T-cell (primary cell): ENCODE measurements at places on chromosomes 11 and 22.

DNA sequence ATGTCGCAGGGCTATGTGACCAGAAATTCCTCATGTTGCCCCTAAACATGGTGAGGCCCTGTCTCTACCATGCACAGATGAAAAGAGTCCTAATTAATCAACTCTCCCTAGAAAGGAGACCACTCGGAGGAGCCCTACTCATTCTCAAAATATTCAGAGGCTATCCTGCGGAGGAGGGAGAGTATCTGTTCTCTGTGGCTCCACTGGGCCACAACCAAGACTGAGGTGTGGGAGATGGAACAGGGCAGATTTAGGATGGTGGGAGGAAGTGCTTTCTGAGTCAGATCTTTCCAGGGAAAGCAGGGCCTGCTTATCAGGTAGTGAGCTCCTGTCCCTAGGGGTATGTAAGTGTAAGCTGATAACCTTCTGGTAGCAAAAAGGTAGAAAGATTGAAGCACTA, 37.0 kb upstream of the PRDM11 start:
- DNase-seq = no peak

DNA sequence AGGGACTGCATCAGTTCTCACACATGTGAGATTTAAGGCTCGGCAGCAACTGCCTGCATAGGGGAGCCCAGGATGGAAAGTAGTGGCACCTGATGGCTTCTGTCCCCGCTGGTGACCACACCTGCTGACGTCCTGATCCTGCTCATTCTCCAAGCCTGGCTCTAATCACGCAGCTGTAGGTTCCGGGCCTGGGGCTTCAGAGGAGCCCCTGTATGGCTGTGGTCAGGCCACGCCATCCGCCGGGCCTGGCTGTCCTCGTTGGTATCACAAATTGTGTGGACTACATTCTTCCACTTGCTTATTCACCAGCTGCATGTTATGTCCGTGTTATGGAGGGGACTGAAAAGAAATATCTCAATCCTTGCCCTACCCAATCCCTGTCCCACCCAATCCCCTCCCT, 580.0 kb downstream of the TBC1D22A start:
- no peak for DNase-seq

GRCh38 chr22:42076764-42077485, 2.6 kb upstream of the SMDT1 start:
- no peak for DNase-seq

DNA sequence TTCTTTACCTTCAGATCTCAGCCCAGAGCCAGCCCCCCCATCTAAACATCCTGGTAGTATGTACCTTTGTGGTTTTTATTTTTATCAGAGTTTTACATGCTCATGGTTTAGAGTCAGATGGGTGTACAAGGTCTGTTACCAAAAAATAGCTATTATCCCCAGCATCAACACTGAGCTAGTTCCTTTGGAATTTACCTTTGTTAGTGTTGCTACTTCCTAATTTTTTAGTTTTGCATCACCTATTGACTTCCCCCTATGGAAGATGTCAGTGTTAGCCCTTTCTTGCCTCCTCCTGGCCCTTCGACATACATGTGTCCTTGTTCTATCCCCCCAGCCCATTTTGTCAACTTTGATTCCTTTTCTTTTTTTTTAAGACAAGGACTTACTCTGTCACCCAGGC, 7.4 kb downstream of the UPB1 start:
- DNase-seq = no peak

- no peak for DNase-seq
Measured at GRCh38 chr11:78753297-78753696, 178.6 kb upstream of the NARS2 start.

DNA sequence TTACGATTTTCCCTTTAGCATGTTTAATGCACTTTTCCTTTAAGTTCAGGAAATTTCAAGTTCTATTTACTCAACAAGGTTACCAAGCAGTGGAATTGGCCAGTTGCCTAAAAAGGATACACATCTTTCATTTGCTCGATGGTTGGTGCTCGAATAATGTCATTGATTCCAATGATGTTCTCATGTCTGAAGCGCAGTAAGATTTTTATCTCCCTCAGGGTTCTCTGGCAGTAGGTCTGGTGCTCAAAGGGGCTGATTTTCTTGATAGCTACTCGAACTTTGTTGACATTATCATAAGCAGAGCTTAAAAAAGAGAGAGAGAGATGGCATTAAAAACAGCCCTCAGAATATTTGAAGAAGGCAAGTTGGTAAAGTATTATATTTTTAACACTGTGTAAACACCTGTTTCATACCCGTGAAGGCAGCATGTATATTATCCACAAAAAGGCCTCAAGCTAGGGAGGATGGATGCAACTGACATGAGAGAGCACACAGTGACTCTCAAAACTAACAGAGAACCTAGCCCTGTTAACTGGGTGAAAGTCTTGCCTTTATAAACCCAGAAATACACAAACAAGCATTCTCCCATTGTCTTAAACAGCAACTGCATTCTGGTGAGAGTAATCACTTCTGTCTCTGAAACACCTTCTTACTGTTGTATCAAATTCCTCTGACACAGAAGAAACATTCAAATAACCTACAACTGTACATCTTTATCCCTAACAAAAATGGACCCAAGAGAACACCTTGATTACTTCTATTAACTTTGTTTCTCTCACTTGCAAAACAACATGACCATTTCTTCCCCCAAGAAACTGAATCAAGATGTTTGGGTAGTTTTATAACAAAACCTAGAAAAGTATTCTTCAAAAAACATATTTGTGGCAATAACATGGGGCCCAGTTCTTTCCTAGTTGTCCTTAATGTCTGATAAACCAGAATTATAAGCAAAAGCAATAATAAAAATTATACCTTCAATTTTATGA, 59.6 kb downstream of the MAPK1 start:
- DNase-seq = no peak

DNA sequence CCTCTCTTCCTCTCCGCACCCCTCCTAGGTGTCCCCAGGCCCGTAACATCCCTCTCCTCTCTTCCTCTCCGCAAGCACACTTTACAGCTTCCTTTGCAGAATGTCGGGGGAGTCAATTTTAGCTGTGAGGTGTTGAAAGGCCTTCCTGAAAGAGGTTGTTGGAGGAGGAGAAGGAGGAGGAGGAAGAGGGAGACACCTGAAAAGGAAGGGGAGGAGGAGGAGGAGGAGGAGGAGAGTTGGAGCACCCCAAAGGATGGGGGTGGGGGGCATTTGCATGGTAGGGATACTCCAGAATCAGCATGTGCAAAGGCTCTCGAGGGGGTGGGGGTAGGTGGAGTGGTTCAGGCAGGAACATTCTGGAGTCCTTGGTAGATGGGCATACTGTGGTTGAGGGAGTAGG, 1045.1 kb downstream of the TBC1D22A start:
- no peak for DNase-seq

- DNase-seq = no peak
Measured at GRCh38 chr11:71446942-71447688, 1.1 kb downstream of the DHCR7 start.

GRCh38 chr22:50705219-50705691, 32.6 kb downstream of the SHANK3 start:
- no peak for DNase-seq
